Purkinje cell (primary cell): ENCODE measurements at places on chromosomes 5 and 9. TPM values are rescaled to one million over a fixed set of nuclear protein-coding genes. Genes with fewer than 3 reads are reported as not detected.

The HAVCR1 gene
- polyA plus RNA-seq: not detected in 2 replicates

The LVRN gene
- polyA plus RNA-seq: not detected in 2 replicates

The ANKRD20A1 gene
- 3.3 and 19.0 TPM in 2 replicates for polyA plus RNA-seq

The SLC9A3 gene
- polyA plus RNA-seq: 2.3 and 3.3 TPM in 2 replicates

The PSAT1 gene
- 71.8 and 81.1 TPM in 2 replicates for polyA plus RNA-seq

The SLC27A4 gene
- 10.0 and 14.7 TPM in 2 replicates for polyA plus RNA-seq

The CNTFR gene
- polyA plus RNA-seq: 0.66 and 3.7 TPM in 2 replicates

The MELK gene
- not detected in 2 replicates for polyA plus RNA-seq

The AQP3 gene
- 3.4 and 4.7 TPM in 2 replicates for polyA plus RNA-seq

The SLC25A2 gene
- polyA plus RNA-seq: not detected in 2 replicates

The UGT3A1 gene
- polyA plus RNA-seq: 1.8 TPM in 1 of 2 replicates, not detected in the other

The HTR4 gene
- not detected in 2 replicates for polyA plus RNA-seq

The NUP214 gene
- polyA plus RNA-seq: 24.0 and 30.3 TPM in 2 replicates

The SYK gene
- not detected in 2 replicates for polyA plus RNA-seq

The GABBR2 gene
- polyA plus RNA-seq: 204 and 253 TPM in 2 replicates

The PCDH1 gene
- 0.30 TPM in 1 of 2 replicates, not detected in the other for polyA plus RNA-seq

The PLK2 gene
- 8.0 and 20.5 TPM in 2 replicates for polyA plus RNA-seq

The DDX4 gene
- not detected in 2 replicates for polyA plus RNA-seq
